ENCODE measurements at places on chromosomes 12 and 14. TPM values are rescaled to one million over a fixed set of nuclear protein-coding genes. Genes with fewer than 3 reads are reported as not detected.

Gene NANOG
- not detected for polyA plus RNA-seq

Gene LRIG3
- 3.5 TPM for polyA plus RNA-seq

Gene IFT81
- 5.1 TPM for polyA plus RNA-seq

Gene DBX2
- polyA plus RNA-seq, result not detected

Gene TCL1A
- not detected for polyA plus RNA-seq

Gene GLT1D1
- polyA plus RNA-seq, result 0.09 TPM

Gene AGAP2
- 5.3 TPM for polyA plus RNA-seq

Gene SLC6A15
- polyA plus RNA-seq, result not detected

Gene PPP4R3A
- 32.2 TPM for polyA plus RNA-seq

GRCh38 chr14:99447739-99448138 is 32.9 kb downstream of the SETD3 start:
- no peak for DNase-seq

GRCh38 chr12:68981516-68981915 is 48.5 kb upstream of the CPM start:
- no peak for DNase-seq

DNA sequence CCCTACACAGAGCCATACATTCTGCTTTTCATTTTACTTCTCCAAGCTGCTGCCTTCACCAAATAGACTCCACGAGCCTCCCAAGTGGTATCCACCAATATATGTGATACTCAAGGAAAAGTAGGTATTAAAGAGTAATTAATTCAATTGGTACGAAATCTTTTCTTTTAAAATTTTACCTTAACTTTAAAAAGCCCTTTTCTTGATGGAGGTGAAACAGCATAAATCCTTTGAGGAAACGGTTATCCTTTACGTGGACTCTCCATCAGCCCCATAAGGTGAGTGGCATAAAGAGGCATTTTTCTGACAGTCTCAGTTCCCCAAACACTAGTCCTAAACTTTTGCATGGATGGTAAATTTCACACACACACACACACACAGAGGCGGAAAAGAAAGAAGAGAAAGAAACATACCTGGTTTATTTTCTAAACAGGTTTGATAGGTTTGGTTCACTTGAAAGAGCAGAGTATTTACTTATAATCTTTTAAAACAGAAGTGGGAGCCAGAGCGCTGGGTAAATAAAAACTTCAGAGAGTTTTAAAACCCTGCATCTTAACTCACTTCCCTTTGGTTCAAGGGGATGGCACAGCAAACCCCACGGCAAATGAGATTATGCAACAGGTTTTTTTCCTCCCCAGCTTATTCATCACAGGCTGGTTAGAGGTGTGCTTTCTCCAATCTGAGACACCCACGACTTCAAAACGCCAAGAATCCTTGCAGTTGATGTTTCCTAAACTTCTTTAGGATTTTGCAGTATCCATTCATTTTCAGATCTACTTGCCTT is 1.9 kb downstream of the DUSP16 start:
- DNase-seq, result peak; percentile 40

- no peak for DNase-seq
Observed at GRCh38 chr12:124694250-124694649, 126.8 kb upstream of the NCOR2 start.

DNA sequence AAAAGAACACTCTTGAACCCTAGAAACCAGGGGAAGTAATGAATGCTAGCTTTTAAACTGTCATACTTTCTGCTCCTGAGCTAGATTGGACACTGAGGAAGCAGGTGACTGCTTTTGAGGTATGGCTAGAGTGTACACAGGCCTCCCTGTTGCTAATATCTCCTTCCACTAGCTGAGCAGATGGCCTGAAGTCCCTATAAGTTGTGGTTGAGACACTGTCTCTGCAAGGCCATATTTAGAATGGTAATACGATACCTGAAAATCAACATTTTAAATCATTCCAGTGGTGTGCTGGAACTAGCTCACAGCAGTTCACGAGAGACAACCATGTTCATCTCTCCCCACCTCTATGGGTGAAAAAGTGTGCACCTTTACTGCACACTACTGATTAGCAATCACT is 46.4 kb upstream of the BMP4 start:
- no peak for DNase-seq

GRCh38 chr12:41981758-41982157 is 162.9 kb downstream of the GXYLT1 start:
- DNase-seq, result no peak

- no peak for DNase-seq
Observed at GRCh38 chr12:54975272-54975671, 9.3 kb downstream of the TESPA1 start.

GRCh38 chr12:84726780-84727179 is 185.8 kb downstream of the SLC6A15 start:
- no peak for DNase-seq

- DNase-seq, result no peak
Observed at GRCh38 chr14:101856536-101856935, 95.0 kb downstream of the PPP2R5C start.

- DNase-seq, result no peak
Observed at GRCh38 chr12:131034631-131035244, 81.0 kb downstream of the ADGRD1 start.

DNA sequence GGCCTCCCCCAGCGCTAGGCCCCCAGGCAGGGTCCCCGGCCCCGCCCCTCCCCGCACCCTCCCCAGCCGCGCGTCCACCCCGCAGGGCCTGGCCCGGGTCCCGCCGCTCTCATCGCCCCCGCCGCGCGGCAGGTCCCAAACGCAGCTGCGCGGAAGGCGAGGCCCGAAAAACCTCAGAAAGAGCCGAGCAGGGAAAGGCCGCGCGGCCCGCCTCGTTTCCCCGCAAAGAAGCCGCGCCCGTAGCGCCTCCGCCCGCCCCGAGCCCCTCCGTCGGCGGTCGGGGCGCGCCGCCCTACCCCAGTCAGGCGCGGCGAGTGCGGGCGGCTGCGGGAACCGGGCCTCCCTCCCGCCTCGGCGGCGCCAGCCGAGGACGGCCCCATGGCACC is 324 bp downstream of the POLE start:
- DNase-seq, result no peak

DNA sequence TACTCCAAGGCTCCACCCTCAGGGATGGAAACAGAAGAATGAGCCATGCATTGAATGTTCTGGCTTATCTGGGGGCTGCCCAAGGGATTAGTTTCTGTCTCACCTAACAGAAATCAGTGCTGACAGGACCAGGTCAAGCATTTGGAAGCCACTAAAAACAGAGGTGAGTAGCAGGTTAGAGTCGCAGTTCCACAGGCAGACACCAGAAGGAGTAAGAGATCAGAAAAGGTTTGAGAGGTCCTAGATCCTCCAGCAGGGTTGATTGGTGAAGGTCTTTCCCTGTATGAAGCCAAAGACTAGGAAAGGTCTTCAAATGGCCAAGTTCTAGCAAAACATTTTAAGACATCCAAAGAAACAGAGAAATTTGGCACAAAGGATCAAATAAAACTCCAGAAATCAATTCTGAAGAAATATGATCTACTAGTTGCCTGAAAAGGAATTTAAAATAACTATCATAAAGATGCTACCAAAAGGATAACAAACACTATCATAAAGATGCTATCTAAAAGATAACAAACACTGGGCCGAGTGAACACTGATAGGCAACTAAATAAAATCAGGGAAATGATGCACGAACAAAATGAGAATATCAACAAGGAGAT is 19.5 kb upstream of the TTC9 start:
- DNase-seq, result no peak

GRCh38 chr12:66380769-66381535 is 78.7 kb downstream of the HELB start:
- DNase-seq, result no peak

DNA sequence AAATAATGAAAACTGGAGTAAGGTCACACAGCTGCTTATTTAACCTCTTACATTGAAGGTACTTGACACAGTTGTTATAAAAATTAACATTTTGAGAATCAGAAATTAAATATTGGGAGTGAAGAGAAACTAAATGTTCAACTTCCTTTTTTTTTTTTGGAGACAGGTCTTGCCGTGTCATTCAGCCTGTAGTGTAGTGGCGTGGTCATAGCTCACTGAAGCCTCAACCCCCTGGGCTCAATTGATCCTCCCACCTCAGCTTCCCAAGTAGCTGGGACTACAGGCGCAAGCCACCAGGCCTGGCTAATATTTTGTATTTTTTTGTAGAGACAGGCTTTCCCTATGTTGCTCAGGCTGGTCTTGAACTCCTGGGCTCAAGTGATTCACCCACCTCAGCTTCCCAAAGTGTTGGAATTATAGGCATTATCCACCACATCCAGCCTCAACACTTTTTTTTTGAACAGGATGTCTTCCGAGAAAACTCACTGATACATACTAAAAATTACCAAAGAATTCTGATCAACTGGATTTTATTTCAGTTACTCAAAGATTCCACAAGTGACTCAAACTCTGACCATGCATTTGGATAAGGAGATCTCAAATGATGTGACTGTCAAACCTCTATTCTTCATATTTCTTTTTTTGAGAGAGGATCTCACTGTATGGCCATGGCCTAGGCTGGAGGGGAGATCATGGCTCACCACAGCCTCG is 35.4 kb downstream of the SGPP1 start:
- DNase-seq, result no peak

DNA sequence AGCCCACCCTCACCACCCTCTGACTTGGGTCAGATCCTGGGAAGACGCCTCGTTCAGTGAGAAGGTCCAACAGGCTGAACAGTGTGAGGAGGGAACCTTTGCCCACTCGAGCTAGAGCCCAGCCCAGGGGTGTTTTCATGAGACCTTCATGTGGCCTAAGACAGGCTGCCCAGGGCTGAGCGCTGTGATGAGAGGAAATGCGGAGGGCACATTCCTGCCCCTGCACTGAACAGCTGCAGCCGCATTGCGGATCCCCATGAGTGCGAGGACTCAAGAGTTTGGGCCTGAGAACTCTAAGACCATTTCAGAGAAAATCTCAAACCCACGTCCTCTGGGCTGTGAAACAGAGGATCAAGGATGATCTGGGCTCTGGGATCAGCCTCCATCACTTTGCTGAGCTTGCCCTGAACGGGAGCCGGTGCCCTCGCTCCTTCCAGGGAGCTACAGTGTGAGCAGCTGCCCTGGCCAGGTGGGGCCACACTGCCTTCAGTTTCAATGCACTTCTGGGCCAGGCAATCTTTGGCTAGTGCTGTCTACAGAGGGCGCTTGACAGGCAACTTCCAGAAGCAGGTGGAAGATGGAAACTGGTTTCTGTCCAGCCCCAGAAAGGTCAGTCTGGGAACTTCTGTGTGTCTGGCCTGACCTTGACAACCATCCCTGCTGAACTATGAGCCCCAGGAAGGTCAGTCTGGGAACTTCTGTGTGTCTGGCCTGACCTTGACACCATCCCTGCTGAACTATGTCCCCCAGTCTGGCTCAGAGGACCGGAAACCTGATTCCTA is 43.5 kb upstream of the P2RX7 start:
- DNase-seq, result no peak

- DNase-seq, result no peak
Observed at GRCh38 chr14:32200368-32201192, 1.3 kb upstream of the RNU6-7 start.

GRCh38 chr12:98594050-98594835 is 757 bp downstream of the SLC25A3 start:
- peak; percentile 44 for DNase-seq

GRCh38 chr14:72708222-72708621 is 185.7 kb downstream of the DPF3 start:
- DNase-seq, result no peak

DNA sequence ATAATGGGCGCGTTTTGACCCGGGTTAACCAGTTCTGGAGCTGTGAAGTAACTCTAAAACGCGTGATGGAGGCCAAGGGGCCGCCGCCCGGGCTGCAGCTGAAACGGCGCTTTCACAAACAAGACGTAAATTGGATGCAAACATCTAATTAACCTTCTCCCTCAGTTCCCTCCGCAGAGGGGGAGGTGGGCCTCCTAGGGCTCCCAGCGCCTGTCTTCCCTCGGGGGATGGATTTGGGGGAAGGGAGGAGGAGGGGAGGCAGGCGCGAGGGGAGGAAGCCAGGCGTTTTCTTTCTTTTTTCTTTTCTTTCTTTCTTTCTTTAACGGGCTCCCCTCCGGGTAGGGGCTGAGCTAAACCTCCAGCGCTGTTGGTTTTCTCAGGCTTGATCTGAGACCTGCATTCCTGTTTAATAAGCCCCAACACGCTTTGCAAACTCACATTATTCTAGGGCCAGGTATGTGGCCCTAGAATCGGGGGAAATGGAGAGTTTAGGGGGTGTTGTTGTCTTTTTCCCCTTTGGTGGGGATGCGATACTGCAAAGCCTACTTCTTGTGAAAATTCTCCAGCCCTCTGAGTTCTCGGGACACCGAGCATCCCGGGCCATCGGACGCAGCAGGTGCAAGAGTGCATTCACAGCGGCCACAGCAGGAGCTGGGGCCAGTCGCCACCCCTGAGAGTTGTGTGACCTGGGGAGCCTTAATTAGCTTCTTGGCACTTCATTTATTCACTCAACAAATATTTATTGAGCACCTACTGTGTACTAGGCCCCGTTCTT is 43.6 kb upstream of the LHX5 start:
- DNase-seq, result no peak

- no peak for DNase-seq
Observed at GRCh38 chr12:107612508-107612907, 73.1 kb upstream of the PWP1 start.

GRCh38 chr14:66078006-66078405 is 408.2 kb upstream of the CCDC196 start:
- no peak for DNase-seq

GRCh38 chr14:52876311-52876710 is 74.5 kb downstream of the FERMT2 start:
- no peak for DNase-seq

GRCh38 chr12:106954462-106955376 is 988 bp upstream of the TMEM263 start:
- DNase-seq, result peak; percentile 53

DNA sequence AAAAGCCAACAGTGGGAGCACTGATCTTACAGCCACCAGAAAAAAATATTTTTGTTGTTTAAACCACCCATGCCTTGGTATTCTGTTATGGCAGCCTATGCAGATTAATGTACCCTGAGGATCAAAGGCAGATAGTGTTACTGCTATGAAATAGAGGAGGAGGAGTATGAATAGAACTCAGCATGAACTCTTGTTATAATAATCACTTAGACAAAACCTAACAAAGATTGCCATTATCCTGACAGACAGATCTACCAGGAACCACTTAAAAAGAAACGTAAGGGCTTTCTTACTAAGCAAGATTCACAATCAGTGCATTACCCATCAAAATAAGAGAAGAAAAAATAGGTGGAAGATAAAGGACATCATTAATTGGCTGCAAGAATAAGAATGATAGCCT is 558.3 kb downstream of the GALC start:
- no peak for DNase-seq

All from heart right ventricle (tissue), 16 donors.